LHCN-M2 (cell line): ENCODE measurements at places on chromosomes 5 and 9. TPM values are rescaled to one million over a fixed set of nuclear protein-coding genes. Genes with fewer than 3 reads are reported as not detected.

DNA sequence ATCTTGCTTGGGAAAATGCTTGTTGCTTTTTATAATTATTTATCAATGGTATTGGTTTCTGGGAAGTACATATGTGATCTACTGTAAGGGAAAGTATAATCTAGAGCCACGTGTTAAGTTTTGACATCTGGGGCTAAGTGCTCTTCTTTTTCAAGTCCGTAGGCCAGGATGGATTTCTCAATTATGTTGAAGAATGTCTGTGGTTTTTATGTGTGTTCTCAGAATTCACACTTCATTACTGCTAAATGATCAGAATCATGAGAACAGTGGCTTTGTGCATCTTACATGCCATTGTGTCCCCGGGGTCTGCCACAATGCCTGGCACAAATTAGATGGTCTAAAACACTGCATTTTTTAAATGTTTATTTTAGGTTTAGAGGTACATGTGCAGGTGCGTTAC, 14.5 kb upstream of the AUH start:
- no peak for DNase-seq

DNA sequence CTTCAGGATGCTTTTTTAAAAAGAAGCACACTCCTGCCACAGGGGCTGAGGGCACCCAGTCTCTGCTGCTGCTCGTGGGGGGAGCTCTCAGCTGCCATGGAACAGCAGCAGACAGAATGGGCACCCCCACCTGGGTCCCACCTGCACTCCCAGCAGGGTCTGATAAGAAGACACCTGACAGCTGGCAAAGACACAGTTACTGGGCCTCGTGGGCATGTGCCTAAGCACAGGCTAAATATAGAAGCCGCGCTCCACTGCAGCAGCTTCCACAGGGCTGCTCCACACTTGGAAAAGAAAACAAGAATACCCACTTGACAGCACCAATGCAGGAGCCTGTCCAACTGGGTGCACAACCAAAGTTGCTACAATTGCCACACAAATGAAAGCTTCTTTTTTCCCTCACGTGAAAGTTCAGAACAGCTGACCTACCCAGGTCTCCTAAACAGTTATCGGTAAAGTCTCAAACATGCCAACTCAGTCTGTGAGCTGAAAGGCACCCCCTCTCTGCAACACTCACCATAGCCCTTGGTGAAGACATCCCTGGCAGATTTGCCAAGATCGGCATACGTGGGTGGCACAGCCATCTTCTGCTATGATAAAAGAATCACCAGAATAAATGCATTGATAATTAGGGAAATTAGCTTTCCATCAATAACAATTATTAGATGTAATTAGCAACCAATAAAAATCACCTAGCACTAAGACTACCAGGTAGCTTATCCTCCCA, 12.2 kb downstream of the VDAC1 start:
- DNase-seq, result no peak

DNA sequence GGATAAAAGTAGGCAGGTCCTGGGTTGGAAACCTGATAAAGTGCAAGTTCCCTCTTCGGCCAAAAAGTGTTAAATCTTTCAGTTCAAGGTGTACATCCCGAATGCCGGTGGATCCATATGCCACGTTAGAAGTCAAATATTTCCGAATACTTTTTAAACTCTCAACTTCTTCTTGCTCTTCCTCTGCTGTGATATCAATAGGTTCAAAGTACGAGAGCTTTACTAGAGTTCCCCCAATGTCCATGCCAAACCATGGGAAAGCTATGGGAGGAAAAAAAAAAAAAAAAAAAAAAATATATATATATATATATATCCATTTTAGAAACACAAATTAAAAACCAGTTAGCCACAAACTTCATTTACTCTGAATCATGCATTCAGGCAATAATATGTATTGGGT, 10.4 kb downstream of the PANK3 start:
- no peak for DNase-seq

GRCh38 chr5:181190711-181191525, 14.1 kb downstream of the TRIM7 start:
- DNase-seq, result peak; percentile 34

GRCh38 chr5:178360926-178361235, 128.3 kb upstream of the PHYKPL start:
- no peak for DNase-seq

DNA sequence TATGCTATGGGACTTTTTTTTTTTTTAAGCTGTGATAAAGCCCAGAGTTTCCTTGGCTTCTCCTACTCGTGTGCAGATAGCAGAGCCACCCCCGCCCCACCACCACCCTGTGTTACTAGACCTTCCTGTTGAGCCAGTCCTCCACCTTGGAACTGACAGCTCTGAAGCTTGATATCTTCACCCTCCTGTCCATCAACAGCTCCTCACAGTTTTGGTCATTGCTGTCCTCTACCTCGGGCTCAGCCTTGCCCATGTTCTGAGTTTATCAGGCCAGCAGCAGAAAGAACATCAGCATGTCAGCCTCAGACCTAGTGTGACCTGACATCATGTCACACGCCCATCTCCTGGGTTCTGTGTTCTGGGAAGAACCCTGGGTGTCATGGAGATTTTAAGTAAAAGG, 167.1 kb upstream of the RAI14 start:
- DNase-seq, result no peak

The CSF2 gene
- total RNA-seq, result not detected in 2 replicates

- DNase-seq, result no peak
These were observed 8.6 kb downstream of the TRPM3 start for GRCh38 chr9:71112866-71113265.
